ENCODE measurements at places on chromosomes 7 and 10.
A peak's percentile ranks its signal among the peaks of the same experiment; 100 is the strongest.

- no peak for DNase-seq
These were observed 8.1 kb downstream of the DNAH11 start for GRCh38 chr7:21550821-21551531.

DNA sequence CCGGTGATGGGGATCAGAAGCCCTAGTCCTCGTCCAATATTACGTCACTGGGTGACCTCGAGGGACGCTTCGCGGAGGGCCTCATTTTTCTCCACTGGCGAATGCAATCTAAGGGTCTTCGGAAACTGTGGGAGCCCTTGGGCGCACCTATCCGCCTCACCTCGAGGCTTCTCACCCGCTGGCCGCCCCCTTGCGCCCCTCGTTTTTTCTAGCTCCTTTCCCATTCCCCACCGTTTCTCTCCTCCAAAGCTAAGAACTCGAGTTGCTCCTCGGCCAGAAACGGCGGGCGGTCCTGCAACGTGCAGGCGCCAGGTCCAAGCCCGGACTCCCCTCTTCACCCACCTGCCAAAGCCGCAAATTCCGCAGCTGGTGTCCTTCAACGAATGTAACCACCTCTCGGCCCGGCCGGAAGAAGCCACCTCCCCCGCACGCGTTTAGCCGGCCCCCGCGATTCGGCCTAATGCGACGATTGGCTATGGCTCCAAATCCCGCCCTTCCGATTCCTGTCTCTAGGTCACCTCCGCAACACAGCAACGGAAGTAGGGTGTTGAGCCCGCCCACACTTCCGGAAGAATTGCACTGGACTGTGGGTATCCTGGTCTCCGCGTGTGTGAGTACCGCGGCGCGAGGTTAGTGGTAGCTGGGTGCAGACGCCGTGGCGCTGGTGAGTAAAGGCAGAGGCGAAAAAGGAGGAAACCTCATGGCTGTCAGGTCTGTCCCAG lies at the start of the genes ATP5MK and PDCD11:
TSS of gene ATP5MK (minus strand) at position 409 of the 722 bp plus-strand sequence. CDS start 4,018 bp downstream, outside the sequence.
TSS of gene PDCD11 (plus strand) at position 560 of the 722 bp plus-strand sequence. CDS start 1,801 bp downstream, outside the sequence.
- peak; percentile 93 for DNase-seq

GRCh38 chr7:16271990-16272665 lies 149.2 kb downstream of the CRPPA start:
- DNase-seq, result no peak

DNA sequence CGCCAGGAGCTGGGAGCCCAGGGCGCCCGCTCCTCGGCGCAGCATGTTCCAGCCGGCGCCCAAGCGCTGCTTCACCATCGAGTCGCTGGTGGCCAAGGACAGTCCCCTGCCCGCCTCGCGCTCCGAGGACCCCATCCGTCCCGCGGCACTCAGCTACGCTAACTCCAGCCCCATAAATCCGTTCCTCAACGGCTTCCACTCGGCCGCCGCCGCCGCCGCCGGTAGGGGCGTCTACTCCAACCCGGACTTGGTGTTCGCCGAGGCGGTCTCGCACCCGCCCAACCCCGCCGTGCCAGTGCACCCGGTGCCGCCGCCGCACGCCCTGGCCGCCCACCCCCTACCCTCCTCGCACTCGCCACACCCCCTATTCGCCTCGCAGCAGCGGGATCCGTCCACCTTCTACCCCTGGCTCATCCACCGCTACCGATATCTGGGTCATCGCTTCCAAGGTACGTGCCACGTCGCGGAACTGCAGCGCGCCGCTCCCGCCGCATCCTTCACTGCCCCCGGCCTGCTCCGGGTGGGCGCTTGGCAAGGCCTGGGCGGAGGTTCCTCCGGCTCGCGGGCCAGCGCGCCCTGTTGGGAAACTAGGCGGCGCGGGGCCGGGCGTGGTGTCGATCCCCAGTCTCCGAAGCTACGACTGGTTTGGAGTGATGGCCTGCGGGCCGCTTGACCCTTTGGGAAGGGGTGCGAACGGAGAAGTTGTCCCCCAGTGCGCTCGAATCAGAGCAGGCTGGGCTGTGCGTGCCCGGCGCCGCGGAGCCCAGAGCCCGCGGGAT lies 868 bp downstream of the EMX2 start:
- DNase-seq, result no peak

DNA sequence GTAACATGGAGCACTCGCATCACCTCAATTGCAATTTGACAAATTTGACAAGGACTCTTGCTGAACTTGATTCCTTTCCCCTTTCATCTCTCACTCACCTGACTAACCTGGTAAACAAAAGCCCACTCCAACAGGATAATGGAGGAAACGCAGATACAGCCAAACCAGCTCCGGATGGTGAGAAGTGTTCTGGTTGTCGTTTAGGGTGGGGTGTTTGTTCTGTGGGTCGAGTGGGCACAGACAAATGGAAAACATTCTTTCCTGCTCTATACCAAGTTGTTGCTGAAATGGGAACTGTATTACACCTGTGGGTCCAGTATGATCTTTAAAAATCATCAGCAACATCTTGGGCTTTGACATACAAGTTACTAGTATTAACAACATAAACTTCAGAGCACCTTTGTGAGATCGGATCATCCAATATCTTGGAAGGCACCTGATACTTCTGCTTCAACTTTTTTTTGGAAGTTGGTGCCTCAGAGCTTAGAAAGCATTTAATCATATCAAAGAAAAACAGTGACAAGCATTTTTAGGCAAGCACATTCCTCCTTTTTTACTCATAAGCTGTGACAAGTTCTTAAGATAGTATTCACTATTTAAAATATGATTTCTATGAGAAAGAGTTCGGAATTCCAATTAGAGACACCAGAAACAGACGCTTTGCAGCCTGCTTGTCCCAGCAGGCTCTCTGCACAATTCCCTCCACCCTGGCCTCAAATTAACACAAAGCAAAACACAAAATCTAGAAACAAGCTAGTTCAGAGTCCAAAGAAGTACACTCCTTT lies 58.1 kb downstream of the CCDC186 start:
- DNase-seq, result no peak

- no peak for DNase-seq
These were observed 86.0 kb downstream of the RTKN2 start for GRCh38 chr10:62182595-62182994.

DNA sequence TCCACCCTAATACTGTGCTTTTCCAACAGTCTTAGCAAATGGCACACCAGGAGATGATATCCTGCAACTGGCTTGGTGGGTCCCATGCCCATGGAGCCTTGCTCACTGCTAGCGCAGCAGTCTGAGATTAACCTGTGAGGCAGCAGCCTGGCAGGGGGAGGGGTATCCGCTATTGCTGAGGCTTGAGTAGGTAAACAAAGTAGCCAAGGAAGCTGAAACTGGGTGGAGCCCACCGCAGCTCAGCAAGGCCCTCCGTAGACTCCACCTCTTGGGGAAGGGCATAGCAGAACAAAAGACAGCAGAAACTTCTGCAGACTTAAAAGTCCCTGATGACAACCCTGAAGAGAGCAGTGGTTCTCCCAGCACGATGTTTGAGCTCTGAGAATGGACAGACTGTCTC lies 399.0 kb downstream of the CCSER2 start:
- no peak for DNase-seq

DNA sequence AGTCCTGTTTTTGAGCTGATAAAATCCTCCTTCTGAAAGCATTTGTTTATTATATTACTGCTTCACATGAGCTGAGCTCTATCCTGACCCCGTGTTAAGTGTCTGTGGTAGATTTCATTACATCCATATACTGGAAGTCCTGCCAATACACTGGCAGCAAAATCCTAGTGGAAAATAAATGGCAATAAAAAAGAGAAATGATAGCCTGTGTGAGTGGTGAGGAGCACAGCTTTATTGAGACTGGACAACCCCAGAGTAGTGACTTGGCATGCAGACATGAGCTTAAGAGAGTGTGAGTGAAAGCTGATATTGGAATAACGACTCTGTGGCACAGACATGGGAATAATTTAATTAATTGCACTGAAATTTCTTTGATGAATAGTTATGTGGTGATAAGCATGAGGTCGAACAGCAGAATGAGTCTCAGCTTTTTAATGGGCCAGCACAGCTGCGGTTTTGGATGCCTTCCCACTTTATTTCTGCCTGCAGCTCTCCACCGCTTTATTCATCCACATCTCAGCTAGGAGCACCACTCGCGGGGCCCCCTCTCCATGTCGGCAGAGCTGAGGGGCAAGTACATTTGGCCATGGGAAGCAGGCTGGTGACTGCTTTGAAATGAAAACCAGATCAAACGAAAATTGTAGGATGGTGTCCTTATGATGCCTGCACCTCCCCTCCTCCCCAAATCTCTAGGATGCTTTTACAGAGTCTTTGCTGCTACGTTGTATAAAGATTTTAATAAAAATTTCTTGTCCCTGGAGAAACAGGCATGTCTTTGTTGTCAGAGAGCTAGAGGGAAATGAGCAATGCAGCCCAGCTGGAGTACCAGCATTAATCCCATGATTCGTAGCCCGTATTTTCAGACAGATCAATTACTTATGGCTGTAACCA lies 494.3 kb downstream of the AUTS2 start:
- no peak for DNase-seq

DNA sequence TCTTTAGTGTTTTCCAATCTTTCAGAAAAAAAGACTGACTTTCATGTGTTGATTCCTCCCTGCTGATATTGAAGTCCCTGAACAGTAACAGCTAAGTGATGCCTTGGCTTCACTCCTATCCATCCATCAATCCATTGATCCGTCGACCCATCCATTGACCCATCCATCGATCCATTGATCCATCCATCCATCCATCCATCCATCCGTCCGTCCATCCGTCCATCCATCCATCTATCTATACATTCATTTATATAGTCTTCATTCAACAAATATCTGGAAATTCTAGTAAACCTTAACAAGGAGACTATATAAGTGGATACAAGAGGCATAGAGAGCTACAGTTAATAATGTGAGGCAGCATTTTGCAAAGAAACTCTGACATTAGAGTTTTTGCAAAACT lies 21.6 kb upstream of the LAMB1 start:
- DNase-seq, result no peak

GRCh38 chr7:19090526-19090925 lies 26.9 kb downstream of the TWIST1 start:
- no peak for DNase-seq

DNA sequence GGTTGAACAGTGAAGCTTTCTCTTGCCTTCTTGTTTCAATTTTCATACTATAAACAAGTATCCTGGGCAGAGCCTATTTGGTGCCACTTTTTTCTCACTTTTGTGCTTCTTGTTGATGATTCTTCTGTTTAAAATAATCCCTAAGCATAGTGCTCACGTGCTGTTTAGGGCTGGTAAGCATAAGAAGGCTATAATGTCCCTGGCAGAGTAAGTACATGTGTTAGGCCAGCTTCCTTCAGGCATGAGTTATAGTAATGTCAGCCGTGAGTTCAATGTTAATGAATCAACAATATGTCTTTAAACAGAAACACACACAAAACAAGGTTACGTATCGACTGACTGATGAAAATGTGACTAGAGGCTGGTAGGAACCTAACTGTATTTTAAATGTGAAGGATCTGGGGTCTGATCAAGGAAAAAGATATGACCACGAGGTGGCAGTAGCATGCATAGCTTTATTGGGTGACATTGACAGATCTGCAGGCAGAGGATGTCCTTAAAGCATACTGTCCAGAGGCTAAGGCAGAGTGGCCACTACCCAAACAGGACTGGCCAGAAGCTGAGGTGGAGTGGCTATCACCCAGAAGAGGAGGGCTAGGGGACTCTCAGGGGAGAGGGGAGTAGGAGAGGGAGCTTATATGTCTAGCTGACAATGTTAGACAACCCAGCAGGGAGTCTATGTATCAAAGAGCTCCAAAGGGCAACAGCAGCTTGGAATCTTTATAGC lies 113.7 kb downstream of the BRAF start:
- peak; percentile 19 for DNase-seq

- DNase-seq, result no peak
These were observed 94.3 kb downstream of the AUTS2 start for GRCh38 chr7:69692611-69693010.

GRCh38 chr10:80506836-80507487 lies 30.7 kb upstream of the SH2D4B start:
- no peak for DNase-seq

DNA sequence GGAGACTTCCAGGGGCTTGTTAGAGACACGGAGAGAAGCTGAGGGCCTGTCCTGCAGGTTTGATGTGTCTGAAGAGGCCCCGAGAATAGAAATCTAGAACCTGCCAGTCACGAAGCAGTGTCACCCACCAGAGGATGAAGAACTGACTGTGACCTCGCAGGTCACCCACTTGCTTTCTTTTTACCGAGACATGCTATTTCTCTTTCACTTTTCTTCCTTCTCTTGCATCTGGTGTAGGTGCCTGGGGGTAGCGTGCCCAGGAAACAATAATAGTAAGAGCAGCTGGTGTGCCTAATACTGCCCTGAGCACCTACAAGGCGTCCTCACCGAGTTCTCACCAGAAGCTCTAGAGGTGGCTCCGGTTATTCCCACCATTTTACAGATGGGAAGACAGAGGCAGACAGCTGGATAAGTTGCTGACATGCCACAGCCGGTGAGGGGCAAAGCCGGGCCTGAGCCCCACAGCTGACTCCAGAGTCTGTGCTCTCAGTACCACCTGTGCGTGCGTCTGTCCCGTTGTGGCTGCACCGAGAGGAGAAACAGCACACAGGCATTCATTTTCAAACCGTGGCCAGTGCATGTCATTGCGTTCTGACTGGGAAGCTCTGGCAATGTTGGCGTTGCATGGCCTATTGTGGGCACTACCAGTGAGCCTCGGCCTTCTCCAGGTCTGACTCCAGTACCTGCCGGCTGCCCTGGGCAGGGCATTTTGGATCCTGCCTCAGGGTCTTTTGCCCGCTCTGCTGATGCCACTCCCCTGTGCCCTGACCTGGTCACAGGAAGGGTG lies 7.8 kb downstream of the CHST3 start:
- no peak for DNase-seq

GRCh38 chr10:70753841-70754621 lies 31.1 kb downstream of the TBATA start:
- no peak for DNase-seq

DNA sequence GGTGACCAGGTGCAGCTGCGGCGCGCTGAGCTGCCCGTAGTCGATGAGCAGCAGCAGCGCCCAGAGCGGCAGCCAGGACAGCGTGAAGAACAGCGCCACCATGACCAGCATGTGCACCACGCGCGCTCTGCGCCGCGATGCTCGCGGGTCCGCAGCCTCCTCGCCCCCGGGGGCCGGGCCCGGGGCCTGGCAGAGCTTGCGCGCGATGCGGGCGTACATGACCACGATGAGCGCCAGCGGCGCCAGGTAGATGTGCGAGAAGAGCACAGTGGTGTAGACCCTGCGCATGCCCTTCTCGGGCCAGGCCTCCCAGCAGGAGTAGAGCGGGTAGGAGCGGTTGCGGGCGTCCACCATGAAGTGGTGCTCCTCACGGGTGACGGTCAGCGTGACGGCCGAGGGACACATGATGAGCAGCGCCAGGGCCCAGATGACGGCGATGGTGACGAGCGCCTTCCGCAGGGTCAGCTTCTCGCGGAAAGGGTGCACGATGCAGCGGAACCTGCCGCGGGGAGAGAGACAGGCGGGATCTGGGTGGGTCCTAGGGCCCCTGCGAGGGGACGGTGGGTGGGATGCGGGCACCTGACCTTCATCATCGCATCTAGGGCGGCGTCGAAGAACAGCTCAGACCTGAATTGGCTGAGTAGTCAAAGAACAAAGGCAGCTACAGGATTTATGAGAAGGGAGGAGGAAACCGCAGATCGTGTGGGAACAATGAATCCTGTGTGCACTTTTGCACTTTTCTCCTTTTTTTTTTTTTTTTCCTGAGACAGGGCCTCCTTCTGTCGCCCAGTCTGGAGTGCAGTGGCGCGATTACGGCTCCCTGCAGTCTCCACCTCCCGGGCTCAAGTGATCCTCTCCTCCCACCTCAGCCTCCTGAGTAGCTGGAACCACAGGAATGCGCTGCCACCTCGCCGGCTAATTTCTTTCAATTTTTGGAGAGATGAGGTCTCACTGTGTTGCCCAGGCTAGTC lies 22.4 kb upstream of the PPA1 start:
- no peak for DNase-seq

- peak; percentile 82 for DNase-seq
These were observed 92.0 kb upstream of the MKLN1 start for GRCh38 chr7:131235489-131236317.

All from HS-5 (cell line).